Head of caudate nucleus (tissue), 42 donors: ENCODE measurements at places on chromosomes 3 and 15.

GRCh38 chr15:65298731-65299130 is 2.9 kb downstream of the RNU5A-1 start:
- no peak for DNase-seq

DNA sequence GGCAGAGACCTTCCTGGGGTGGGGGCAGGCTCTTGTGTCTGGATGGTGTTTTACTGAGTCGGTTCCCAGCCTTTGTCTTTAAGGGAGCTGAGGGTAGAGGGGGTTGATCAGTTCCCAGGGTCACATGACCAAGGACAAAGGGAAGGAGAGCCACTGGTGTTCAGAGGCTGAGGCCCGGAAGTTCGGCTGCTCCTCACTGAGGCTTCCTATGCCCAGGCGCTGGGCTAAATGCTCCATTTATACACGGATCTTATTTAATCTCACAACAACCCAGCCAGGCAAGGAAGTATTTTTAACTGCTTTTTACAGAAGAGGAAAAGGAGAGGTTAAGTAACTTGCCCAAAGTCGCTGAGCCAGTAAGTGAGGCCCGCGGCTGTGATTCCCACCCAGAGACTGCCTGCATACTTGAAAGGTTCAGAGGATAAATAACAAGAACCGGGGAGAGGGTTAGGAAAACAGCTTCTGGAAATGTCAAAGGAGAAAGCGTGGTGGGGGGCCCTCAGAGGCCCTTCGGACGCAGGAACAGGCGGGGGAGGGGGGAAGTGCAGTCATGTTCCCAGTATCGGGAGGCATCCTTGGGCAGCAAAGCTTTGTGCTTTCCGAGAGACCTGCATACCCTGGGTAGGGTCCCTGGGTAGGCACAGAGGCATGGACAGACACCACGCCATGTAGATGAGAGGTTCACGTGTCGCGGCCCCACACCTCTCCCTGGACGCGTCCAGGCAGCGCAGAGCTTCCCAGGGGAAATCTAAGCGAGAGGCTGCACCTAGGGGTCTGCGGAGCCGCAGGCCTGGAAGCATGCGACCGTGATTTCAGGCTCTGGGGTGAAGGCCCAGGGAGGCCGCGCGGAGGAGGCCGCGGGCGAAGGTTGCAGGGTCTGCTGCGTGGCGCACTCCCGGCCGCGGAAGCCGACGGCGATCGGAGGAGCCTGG is 21.3 kb downstream of the EPHB3 start:
- DNase-seq: peak; percentile 64

DNA sequence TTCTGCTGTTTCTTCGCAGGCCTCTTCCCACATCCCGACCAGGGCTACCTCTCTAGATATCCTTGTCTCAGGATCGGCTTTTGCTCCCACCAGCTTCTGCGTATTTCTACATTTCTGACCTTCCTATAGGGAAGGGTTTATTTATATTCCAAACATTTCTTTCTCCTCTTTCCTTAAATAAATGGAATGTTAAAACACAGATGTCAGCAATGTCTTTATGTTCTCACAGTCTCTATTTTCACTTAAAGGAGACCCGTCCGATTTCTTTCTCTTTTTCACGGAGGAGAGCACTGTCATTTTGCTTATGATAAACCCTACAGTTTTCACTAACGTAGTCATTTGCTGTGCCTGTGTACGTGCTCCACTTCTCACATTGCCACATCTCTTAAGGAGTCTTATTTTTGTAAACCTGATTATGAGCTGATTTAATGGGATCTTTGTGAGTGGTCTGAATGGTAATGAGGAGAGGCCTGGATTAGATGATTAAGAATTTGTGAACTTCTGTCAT is 630 bp downstream of the KIF15 start:
- no peak for DNase-seq

- DNase-seq: no peak
Observed at GRCh38 chr3:100209948-100210771, 50.6 kb upstream of the TBC1D23 start.

- no peak for DNase-seq
Observed at GRCh38 chr15:88752951-88753350, 50.3 kb upstream of the ACAN start.

- no peak for DNase-seq
Observed at GRCh38 chr3:149638228-149639092, 19.4 kb downstream of the WWTR1 start.

GRCh38 chr15:76953913-76954312 is 22.4 kb downstream of the RCN2 start:
- DNase-seq: no peak

- DNase-seq: peak; percentile 26
Observed at GRCh38 chr3:134333522-134334181, 40.6 kb downstream of the AMOTL2 start.

DNA sequence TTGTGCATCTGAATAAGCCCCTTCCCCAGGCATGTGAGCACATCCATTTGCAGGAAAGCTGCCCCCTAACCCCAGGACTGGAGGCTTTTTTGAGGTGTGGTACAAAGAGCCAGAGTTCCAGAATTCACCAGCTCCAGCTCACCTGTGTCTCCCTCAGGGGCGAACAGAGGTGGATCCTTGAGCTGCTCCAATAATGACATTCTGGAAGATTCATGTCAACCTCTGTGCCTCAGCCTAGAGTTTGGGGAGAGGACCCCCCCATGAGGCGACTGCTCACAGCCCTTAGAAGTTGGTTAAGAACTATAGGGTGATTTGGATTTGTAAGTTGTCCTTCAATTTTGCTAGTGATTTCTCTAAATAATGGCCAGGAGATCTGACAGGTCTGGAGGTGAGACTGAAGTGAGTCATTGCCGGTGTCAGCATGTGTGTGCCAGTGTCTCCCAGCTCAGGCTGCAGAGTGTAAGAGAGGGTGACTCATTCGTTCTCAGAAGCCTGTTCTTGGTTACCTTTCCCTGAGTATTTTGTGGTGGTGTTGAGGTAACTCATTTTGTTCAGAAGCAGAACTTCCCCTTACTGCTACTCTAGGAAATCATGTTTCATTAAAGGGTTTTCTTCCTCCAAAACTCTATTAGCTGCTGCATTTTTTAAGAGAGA is 136.9 kb upstream of the TOPAZ1 start:
- DNase-seq: peak; percentile 54

DNA sequence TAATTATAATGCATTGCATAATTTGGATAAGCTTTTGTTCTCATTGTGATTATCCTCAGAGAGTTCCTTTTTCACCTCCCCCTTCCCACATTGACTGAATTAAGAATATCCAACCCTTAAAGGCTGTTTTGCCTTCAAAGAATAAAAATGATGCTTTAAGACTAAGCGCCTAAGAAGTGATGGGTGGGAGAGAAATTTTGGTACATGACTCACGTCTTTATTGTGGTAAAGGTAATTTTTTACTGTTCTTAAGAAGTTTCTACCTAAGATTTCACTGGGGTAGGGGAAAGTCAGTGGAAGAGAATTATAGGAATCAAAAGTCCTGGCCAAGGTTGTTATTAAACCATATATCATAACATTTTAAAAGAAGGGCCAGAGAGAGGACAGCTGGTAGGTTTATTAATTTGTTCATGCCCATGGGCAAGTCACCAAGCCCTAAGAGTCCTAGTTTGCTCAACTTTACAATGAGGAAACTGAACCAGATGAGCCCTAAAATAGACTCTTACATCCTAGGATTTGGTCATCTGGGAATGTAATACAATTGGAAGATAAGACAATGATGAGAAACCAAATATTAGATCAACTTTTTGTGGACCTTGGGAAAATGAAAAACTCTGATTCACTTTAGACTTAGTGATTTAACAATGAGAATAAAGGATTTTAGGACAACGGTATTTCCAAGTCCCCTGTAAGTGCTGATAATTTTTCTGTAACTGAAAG is 101.1 kb upstream of the RASGRP1 start:
- DNase-seq: no peak

GRCh38 chr3:147483578-147483977 is 74.4 kb downstream of the ZIC1 start:
- no peak for DNase-seq

GRCh38 chr3:143147707-143148106 is 28.1 kb downstream of the CHST2 start:
- DNase-seq: no peak

DNA sequence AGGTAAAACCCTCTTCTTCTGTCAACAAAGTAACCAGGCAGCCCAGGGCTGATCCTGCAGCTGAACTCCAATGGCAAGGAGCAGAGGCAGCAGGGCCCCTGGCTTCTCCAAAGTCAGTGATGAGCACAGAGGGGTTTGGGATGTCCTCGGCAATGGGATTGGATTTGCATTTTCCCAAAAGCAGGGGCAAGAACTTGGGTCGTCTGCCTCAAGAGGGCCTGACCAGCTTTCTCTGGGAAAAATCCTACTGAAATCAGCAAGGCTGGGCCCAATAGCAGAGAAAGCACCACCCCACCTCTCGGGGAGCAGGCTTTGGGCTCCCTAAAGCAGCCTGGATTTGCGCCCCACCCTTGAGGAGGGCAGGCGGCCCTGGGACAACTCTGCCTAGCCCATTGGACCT is 210.0 kb upstream of the IGF1R start:
- no peak for DNase-seq

DNA sequence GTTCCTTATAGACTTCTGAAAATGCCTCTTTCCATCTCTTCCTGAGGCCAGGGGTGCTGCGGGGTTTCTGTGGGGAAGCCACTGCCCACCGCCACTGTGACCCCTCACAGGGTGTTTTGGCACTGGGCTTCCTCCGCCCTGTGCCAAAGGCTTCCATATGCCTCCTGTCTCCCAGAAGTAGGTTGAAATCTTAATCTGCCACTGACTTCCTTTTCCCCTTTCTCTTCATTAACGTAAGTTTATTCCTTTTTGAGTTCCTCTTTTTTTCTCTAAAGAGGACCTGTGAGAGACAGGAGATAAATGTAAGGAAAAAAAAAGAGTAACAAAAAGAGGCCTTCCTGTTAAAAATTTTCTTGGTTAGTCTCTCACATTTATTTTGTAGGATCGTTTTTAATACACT is 220.5 kb downstream of the CTNNB1 start:
- no peak for DNase-seq

- no peak for DNase-seq
Observed at GRCh38 chr15:70752193-70752635, 11.1 kb downstream of the UACA start.

DNA sequence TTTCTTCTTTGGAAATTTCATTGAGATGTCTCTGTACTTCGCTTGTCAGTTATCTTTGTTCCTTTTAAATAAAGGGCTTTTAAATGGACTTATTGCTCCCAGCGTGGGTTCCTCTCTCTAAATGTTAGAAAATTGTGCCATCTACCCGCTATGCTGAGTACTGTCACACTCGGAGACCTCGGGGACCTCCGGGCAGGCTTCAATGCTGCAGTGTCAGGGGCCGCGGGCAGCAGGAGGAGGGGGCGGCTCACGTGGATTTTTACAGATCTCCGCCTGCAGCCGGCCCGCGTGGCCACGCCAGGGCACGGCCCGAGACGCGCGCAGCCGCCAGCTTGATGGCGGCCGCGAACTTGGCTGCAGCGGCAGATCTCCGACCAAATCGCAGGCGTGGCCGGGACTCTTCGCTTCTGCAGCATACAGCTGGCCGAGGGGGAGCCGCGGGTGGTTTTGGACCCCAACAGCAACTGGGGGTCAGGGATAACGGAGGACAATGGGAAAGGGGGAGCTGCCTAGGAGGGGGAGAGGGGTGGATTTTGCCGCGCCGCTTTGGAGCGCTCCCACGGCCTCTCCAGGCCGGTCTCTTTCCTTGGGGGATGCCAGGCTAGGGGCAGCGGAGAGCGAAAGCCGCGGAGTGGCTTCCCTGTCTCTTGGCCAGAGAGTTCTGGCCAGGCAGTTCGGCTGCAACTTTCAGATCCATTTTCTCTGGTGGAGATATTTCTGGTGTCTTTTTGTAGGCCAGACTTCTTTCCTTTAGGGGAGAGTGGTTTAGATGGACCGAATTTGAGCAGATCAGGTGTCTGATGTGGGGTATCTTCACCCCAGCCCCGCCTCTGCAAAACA is 15.3 kb downstream of the NR2F2 start:
- DNase-seq: peak; percentile 55

GRCh38 chr3:105907777-105908176 is 39.0 kb upstream of the CBLB start:
- no peak for DNase-seq

DNA sequence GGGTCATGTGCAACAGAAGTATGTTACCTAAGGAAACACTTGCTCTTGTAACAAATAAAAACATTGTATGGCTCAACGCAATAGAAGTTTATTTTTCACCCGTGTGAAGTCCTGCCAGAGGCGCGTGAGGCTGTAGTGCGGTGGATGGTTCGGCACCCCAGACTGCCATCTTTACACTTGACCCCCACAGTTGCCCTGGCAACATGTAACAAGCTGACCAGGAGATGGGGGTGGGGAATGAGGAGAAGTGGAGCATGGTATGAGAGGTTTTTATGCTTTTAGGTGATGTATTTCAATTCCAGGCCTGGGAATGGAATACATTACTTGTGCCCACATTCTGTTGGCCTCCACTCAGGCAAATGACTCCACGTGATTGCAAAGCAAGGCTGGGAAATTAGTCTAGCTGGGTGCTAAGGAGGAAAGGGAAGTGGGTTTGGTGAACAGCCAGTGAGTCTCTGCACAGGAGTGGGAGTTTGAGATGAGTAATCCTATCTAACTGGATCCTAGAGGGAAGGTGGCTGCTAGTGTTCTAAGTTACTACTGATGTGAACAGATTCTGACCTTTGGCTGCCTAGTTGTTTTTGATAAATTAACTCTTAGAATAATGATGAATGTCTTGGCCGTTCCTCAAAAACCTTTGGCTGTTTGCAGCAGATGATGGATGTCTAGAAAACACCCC is 33.8 kb upstream of the GREM1 start:
- DNase-seq: peak; percentile 37

GRCh38 chr3:131361464-131362421 is 19.8 kb upstream of the NUDT16 start:
- peak; percentile 39 for DNase-seq

- DNase-seq: no peak
Observed at GRCh38 chr3:108713816-108714215, 43.4 kb downstream of the RETNLB start.

GRCh38 chr15:101540480-101541239 is 51.2 kb upstream of the PCSK6 start:
- DNase-seq: no peak

GRCh38 chr3:195907934-195908693 is at the start of gene TNK2:
Gene TNK2 (minus strand): TSS chr3:195908551. CDS start chr3:195888588, 19,963 bp downstream.
- DNase-seq: no peak

DNA sequence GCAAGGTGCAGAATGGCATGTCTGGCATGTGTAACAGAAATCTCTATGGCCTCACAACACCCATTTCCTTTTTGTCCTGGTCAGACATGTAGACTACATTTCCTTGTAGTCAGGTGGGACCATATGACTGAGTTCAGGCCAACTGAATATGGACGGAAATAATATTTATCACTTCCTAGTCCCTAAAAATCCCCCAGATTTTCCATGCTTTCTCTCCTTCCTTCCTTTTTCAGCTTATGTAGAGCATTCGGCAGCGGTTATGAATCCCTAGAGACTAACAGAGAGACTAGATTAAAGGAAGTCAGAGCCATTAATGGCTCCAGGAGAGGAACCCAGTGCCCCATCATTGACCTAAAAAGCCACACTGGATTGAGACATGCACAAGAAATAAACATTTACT is 35.8 kb downstream of the SLC9A9 start:
- DNase-seq: no peak
